C1 segment of cervical spinal cord (tissue), 14 donors: ENCODE measurements at places on chromosomes 6 and 20.
A peak's percentile ranks its signal among the peaks of the same experiment; 100 is the strongest.

GRCh38 chr6:166514196-166514595, 72.3 kb downstream of the RAMACL start:
- no peak for DNase-seq

DNA sequence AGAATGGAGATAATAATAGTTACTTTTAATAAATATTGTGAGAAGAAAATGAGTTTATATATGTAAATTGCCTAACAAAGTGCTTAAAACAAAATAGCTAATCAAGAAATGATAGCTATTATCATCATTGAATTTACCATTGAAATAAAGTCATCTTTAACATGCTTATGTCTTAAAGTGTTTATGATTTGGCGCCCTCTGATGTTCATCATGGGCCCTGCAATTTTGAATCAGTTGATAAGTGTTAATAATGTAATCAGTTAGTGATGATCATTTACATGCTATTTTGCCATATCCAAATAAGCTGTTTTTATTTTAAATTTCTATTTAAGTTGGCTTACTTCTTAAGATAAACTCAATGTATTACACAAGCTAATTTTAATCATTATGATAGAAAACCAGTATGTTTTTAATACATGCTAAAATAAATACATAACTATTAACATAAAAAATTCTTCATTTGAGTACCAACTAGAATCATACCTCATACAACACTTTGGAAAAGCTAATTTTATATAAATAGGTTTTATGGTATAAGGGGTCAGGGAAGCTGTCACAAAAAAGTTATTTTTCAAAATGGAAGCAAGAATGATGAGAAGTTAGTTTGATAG, 39.2 kb upstream of the TPD52L1 start:
- no peak for DNase-seq

DNA sequence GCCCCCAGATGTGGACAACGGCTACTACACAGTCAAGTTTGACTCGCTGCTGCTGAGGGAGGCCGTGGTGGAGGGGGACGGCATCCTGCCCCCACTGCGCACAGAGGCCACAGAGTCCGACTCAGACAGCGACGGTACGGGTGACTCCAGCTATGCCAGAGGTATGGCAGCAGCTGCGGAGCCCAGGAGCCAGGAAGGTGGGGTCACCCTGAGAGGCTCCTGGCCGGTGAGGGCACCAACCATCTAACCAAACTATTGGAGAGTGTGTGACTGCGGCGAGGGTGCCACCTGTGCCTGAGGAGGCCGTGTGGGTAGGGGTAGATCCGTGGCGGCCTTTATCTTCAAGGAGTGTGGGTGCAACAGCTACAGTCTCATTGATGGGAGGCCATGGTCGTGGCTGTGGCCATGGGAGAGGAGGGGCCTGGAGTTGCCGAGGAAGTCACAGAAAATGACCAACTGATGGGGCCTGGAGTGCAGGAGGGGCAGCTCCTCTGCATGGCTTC, 2.8 kb upstream of the LIME1 start:
- no peak for DNase-seq

DNA sequence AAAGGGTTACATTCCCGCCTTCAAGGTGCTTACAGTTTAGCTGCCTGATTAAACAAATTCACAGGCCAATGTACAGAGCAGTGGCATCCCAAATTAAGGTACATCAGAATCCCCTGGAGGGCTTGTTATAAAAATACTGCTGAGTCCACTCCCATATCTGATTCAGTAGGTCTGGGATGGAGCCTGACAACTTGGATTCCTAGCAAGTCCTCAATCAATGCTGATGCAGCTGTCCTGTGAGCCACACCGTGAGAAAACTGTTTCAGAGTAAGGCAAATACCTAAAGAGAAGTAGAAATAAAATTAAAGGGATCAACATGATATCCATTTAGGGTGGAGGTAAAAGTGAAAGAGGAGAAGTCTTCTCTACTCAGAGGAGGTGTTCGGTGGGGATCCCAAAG, 16.5 kb downstream of the NHSL1 start:
- DNase-seq = no peak

DNA sequence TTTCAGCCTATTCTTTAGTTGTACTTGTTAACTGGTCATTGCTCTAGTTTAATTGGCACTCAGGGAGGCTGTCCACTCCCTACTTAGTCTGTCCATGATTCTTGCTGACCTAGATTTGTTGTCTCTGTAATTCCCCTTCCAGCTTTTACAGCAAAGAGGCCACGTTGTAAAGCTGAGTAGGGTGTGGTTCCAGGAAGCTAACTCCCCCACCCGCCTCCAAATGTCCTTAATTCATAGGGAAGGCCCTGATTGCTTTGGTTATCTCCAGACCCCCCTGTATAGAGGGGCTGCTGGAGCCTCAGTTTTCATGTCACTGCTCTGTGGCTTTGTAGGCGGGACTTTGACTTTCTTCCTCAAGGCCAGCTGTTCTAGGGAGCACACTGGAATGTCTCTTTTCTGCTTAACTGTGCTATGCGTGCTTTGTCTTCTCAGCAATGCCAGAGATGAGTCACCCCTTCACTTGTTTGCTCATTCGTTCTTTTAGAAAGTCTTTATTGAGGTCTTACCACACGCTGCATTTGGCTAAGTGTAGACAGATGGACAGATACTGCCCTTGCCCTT, 175.1 kb upstream of the JAG1 start:
- DNase-seq = no peak

- DNase-seq = no peak
Measured at GRCh38 chr20:63386491-63386890, 25.3 kb upstream of the CHRNA4 start.

DNA sequence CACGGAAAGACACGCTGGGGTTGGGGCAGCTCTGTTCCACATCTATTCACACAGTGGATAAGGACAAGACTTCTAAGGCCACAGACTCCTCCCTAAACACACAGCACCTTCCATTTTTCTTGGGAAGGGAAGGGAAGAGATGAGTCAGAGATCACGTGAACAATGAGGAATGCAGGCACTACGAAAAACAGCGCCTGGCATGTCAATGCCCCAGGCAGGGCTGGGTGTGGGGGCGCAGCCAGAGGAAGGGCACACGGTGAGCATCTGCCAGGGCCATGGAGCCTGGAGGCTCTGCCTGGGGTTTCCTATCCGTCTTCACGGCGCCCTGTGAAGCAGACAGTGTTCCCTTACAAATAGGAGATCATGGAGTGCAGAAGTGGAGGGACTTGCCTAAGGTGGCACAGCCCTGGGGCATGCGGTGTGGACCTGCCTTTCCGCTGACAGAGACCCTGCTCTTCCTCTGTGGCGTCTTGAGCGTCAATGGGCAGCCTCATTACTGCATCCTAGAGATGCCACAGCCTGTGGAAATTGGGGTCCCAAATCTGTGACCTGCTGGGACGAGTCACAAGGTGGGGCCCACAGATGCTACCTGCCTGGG, 15.4 kb downstream of the UNC93A start:
- no peak for DNase-seq

DNA sequence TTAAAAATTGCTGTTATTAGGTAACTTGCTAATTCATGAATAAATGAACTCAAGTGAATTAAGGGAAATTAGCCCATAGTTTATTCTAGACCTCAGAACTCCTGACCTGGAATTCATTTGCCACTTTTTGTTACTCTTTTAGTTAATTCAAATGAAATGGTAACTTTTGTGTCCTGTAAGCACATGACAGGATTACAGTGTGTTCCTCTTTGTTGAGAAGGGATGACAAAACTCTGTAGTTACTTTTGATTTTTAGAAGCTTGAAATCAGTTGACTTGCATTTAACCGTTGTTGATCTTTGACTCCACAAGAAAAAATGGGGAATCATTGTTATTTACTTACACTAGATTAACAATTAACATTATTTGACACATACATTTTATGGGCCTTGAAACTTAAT, 6.2 kb downstream of the SLC9A8 start:
- no peak for DNase-seq

DNA sequence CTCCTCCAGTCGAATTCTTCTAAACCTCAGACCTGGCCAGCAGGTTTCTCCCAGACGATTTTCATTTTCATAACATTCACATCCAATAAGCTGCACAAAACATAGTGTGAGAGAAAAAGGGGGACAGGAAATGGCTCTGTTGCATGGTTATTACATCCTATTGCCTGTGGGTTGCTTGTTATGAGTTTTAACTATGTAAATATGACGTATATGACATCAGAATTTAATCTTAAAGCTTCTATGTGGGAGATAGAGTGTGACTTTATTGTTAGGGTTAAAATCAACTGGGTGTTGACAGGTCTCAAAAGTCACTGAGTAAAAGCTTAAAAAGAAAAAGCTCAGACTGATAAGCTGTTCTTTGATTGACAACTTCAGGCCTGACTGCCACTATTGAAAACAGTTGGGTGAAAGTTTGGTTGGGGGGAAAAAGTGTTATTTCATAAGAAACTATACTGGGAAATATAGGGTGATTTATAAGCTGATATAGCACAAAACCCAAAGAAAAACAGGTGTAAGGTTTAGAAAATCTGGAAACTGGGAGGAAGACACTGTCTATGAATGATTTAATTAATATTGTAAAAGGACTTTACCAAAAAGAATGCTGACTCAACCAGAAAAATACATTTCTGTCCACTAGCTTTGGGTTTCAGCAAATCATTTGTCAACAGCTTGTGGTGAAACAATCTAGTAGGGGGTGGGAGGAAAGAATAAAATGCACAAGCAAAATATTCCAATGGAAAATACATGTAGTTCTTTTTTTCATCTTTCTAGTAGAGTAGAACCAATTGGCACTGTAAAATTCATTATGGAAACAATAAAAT, 134.1 kb upstream of the CEP162 start:
- DNase-seq = no peak

- DNase-seq = no peak
Measured at GRCh38 chr20:18138266-18138582, 561 bp downstream of the KAT14 start.

GRCh38 chr6:105600336-105601260, 197.7 kb upstream of the PREP start:
- DNase-seq = no peak

GRCh38 chr6:6590530-6590929, 2.0 kb downstream of the LY86 start:
- DNase-seq = no peak

DNA sequence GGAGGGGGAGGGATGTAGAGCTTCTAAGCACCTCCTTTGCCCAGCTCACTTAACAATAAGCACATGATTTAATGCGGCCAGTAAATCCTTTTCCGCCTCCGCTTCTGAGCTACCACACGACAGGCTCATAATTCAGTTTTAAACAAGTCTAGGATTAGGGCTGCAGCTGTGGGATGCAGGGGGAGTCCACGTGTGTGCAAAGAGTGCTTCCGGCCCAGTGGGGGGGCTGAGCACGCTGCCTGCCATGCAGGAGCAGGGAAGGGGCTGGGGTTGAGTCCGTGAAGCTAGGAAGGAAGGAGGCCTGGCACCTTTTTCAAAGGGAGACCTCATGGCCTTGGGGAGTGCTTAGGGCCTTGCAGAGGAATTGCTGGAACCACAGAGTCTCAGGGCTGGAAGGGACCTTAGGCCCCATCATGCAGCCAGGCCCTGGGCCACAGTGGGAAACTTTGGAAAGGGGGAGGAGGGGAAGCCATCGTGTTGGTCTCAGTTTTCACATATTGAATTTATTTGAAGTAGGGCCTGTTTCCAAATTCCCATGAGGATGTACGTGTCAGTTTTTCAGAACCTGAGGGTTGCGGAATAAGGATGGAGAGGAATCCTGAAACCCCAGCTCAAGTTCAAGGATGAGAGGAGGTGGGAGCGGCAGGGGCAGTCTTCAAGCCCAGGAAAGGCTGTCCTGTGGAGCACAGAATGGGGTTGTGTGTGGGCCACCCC, 96.1 kb downstream of the VEGFA start:
- DNase-seq = no peak

- peak; percentile 4 for DNase-seq
Measured at GRCh38 chr6:69138893-69139494, 503.9 kb downstream of the ADGRB3 start.

DNA sequence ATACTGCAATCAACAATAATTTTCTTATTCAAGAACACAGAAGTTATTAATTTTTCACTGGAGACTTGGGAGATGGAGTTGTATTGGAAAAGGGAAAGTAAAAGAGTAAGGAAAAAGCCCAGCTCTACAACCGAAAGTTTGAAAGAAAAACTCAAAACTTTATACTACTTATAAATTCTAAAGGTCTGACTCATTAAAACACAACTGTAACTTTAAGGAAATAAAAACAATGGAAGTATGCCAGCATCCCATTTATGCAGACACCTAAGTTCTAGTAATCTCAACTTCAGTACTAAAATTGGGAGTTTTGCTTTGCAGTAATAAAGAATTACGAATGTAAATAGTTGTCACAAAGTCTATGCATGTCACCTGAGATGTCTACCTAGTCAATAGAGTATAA, 80.6 kb downstream of the IRAK1BP1 start:
- DNase-seq = no peak

DNA sequence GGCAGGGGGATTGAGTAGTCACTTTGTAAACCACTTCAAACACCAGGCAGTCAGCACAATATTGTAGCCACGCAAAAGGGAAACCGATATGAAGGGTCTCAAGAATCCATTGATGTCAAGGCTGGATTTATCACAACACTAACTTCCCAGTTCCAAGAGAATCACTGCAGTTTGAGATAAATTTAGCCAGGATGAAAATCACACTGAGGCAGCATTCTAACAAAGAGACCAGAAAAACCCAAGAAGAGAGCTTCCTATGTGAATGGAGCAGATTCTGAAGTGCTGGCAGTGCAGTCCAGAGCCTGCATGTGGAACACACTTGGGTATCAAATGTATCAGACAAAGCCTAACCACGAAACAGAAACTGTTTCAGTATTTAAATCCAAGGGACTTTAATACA, 84.6 kb downstream of the KIF16B start:
- no peak for DNase-seq

GRCh38 chr6:20581070-20581469, 46.8 kb downstream of the CDKAL1 start:
- DNase-seq = no peak

DNA sequence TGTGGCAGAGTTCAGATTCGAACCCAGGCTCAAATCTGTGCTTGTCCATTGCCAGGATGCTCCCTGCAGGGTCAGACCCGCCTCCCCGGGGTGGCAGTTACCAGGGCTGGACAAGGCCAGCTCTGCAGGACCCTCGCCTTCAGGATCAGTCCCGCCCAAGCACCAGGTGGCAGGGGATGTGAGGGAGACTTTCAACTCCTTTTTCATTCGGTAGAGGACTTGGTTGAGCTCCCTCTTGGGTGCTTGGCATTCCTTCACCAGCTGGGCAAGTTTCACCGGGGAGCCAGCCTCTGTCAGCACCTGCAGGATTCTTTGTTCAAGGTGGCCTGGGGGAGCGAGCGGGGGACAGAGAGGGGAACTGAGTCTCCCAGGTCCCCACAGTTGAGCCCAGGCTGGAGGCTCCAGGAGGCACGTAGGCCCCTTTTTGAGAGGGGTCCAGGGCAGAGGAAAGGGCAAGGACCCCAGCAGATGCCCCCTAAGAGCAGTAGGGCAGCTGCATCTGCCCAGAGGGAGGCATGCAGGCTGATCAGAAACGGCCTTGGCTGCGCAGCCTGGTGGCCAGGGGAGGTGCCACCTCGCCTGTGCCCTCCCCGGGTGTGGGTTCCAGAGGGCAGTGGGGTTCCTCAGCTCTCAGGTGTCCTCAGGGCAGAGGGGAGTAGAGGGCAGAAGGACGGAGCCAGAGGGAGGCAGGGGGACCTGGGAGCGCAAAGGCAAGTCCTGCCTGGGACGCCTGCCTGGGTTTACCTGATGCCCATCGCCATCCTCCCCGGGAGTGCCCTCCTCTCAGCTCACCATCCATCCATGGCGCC, 3.9 kb downstream of the ZBP1 start:
- no peak for DNase-seq

- no peak for DNase-seq
Measured at GRCh38 chr6:170035901-170036304, 255.0 kb downstream of the DLL1 start.
